ENCODE measurements at places on chromosomes 7 and 10.

GRCh38 chr10:109893386-109893785 lies 29.9 kb downstream of the XPNPEP1 start:
- no peak for DNase-seq

- DNase-seq = no peak
Measured at GRCh38 chr10:12720217-12720981, 281.1 kb downstream of the CCDC3 start.

DNA sequence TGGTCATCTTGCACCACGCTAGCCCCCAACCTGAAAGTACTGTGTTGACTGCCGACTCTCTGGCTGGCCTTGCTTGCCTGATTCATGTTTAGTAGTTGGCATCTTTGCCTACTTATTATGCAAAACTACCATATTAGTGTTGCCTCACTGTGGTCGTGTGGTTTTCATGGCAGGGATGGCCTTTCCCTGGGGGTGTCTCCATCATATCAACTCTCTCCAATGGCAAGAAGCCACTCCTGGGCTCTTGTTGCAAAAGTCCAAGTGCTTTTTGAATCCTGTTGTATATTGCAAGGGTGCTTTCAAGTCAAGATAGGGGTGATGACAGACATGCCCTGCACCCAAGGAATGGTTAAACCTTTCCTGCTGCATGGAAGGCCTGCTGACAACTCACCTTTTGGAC lies 39.4 kb downstream of the ABLIM1 start:
- DNase-seq = no peak

DNA sequence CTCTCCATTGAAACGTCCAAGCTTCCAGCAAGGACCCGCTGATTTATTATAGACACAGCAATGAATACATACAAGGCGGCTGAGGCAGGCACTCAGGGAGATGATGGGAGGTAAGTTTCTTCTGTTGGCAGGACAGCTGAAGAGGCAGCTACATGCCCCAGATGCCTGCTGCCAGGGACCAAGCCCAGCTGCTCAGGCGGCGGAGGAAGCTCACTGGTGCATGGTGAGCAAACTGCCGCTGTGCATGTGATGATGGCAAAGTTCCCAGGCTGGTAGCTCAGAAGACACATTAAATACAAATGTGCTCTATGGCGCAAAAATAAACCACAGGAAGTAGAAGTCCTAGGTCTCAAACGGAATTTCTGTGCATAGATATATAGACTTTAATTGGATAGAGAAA lies 2.3 kb downstream of the DNTT start:
- DNase-seq = no peak

DNA sequence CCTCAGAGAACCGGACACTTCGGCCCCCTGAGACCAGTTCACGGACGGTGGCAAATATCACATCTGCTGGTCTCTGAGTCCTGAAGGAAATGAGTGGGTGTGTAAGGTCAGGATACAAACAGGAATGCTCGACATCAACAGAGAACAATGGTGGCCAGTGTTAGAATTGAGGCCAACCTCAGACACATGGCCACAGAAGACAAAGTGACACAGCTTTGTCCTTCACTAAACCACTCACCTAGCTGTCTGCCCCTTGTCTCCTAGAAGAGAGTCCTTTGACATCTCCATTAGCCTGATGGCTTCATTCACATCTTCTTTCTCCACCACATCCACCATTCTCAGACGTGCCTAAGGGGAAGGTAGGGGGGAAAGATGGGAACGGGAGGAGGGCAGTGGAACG lies 4.3 kb downstream of the COPS6 start:
- DNase-seq = no peak

GRCh38 chr10:37473906-37474305 lies 348.5 kb downstream of the ANKRD30A start:
- no peak for DNase-seq
